ENCODE measurements at places on chromosomes 5 and 9.

GRCh38 chr5:170986598-170986997, 124.8 kb downstream of the RANBP17 start:
- DNase-seq: no peak

GRCh38 chr9:84296146-84296843, 44.3 kb downstream of the SLC28A3 start:
- no peak for DNase-seq

- DNase-seq: no peak
These were observed 21.2 kb upstream of the TTC23L start for GRCh38 chr5:34817558-34818351.

DNA sequence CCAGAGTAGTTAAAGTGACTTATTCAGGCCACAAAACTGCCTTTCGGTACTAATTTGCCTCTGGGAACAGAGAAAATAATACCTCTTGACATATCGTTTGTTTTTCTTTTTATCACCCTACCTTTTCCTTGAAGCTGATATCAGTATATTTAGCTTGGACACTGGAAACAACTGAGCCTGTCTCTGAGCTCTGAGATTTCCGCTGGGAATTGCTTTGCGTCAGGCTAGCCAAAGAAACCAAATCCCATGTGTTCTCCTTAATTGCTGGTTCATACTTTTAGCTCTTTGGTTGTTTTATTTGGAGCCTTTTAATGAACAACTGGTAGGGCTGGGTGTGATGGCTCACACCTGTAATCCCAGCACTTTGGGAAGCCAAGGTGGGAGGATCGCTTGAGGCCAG, 30.3 kb upstream of the SNAPC3 start:
- no peak for DNase-seq
